ENCODE measurements at places on chromosomes 12 and 14.

DNA sequence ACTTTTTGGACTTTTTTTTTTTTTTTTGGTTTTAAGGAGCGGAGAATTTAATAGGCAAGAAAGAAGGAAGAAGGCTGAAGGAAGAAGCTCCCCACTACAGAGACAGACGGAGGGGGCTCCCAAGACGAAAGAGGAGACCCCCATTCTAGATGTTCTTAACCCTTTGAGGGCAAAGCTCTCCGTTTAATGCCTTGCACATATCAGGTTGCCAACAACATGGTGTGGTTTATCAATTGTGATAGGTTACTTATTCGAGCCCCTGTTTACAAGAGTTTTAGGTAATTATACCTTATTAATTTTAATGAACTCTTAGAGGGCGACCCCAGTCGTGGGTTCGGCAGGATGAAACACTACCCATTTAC lies 1.2 kb upstream of the FBXO33 start:
- no peak for DNase-seq

- DNase-seq: no peak
These were observed 332.1 kb downstream of the FOXG1 start for GRCh38 chr14:29098656-29099055.

DNA sequence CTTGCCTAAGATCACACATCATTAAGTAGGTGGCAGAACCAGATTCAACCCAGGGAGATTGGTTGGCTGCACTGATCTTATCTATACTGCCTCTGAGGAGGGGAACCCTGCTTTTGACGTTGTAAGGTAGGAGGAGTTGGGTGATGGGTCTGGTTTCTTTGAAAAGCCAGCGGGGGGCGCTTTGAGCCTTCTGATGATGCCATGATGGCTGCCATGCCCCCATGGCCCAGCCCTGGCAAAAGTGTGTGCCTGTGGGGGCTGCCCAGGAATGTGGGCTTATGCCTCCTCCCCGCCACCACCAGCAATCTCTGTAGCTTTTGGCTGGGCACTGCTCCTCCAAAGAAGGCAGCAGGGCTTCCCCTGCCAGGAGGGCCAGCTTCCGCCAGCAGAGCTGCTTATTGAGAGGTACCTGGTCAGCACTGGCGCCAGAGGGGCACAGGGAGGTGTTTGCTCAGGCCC lies 224.3 kb downstream of the SLC41A2 start:
- no peak for DNase-seq

DNA sequence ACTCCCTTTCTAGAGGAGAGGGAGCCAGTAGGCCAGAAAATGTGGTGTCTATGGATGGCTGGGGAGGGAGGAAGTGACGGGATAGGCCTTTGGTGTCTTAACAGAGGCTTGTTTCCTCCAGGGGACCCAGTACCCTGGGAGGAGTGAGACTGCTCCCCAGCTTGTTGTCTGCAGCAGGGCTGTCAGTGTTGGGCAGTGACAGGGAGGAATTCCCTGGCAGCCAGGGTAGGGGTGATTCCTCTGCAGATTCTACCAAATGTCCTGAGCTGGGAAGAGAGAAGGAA lies 64.0 kb downstream of the GALNT16 start:
- peak; percentile 7 for DNase-seq

- DNase-seq: no peak
These were observed 1.3 kb downstream of the ZNF219 start for GRCh38 chr14:21096978-21097635.

DNA sequence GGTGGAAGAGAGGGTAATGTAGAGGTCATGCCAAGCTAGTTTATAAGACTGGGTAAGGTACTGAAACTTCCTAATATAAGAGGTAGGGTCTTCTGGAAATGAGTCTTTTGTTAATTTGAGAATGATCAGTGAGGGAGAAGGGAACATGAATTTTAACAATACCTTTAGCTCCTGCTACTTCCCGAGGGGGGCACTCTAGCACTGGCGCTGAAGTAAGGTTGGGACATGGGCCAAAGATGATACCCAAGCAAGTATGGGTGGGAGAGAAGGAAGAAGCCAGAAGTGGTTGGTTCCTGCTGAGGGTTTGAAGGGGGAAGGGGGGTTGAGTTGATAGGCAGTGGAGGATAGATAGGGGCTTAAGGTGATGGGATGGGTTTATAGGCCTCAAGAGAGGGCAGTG lies 32.3 kb upstream of the RNASE1 start:
- DNase-seq: no peak

DNA sequence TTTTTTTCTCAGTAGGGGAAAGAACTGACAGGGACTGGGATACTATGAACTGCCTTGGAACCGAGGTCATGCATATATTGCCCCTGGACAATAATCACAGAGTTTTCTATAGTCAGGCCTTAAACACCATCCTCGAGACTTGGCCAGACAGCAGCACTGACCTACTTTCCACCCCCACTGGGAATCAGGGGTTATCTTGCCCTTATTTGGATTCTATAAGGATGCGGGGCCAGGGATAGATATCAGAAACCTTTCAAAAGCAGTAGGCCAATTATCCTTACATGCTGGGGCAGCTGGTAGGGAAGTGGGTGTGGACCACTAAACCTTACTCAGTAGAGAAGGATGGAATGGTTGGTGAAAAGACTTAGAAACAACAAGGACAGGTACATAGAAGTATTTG lies 2.0 kb downstream of the ZNF219 start:
- DNase-seq: no peak

DNA sequence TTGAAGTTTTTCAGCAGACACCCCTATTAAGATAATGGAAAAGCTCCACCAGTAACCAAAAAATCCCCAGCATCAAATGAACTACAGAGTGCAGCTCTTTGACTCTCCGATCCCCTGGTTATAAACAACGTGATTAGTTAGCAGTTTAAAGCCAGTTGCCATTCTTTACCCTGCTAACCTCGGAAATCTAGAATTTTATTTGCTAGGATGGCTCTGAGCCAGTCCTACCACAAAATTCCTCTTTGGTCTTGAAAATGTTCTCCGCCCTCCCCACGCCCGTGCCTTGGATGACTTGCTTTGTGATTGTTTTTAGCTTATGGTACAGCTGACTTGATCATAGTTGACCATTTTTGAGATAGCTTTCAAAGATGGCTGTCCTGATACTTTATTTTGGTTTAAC lies 1.2 kb downstream of the KLHDC2 start:
- no peak for DNase-seq

- no peak for DNase-seq
These were observed 50.1 kb downstream of the CD9 start for GRCh38 chr12:6250343-6250742.

GRCh38 chr12:76997011-76997780 lies 68.2 kb downstream of the E2F7 start:
- no peak for DNase-seq

DNA sequence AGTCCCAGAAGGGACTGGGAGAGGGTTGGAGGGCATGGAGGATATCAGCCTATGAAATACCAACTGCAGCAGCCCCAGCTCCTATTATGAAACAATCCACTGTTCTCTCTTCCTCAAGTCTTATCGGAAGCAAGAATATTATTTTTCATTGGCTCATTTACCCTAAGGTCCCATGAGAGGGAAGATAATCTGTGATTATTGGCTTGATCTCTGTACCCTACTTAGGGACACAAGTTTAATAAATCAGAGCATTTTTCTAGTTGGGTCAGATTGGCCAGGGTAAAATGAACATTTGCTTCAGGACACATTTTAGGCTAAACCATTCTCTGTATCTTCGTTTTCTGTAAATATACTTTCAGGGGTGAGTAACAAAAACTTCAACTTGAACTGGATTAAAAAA lies 43.1 kb upstream of the GNG2 start:
- no peak for DNase-seq

DNA sequence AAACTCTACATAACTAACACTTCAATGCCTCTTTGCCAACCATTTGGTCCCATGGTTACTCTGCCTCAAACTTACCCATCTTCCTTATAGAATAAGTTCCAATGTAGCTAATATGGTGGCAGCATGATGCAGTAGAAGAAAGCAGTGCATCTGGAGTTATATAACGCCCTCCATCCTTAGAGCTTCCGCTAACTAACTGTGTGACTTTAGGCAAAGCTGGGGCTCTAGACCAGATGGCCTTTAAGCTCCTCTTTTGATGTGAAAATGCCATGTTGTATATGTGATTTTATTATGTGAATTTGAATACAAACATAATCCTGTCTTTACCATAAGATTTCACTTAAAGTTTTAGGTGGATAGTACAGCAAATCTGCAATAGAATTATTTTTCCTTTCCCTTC lies 6.1 kb downstream of the ABCD2 start:
- DNase-seq: no peak

DNA sequence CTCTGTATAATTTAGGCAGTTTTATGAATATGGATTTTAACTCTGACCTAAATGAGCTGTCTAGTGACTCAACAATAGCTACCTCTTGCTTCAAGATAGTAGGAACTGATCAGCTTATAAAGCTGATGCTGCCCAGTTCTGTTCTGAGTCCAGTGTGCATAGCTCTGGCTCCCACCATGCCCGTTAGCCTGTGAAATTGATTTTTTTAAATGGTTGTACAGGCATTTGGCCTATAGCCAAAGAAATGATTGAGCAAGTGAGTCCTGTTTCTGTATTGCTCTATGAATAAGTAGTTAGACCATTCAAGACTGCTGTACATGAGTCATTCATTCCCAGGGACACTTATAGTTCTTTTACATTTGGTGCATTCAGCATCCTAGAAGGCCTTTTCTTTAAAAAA lies 36.4 kb downstream of the SAMD4A start:
- no peak for DNase-seq

DNA sequence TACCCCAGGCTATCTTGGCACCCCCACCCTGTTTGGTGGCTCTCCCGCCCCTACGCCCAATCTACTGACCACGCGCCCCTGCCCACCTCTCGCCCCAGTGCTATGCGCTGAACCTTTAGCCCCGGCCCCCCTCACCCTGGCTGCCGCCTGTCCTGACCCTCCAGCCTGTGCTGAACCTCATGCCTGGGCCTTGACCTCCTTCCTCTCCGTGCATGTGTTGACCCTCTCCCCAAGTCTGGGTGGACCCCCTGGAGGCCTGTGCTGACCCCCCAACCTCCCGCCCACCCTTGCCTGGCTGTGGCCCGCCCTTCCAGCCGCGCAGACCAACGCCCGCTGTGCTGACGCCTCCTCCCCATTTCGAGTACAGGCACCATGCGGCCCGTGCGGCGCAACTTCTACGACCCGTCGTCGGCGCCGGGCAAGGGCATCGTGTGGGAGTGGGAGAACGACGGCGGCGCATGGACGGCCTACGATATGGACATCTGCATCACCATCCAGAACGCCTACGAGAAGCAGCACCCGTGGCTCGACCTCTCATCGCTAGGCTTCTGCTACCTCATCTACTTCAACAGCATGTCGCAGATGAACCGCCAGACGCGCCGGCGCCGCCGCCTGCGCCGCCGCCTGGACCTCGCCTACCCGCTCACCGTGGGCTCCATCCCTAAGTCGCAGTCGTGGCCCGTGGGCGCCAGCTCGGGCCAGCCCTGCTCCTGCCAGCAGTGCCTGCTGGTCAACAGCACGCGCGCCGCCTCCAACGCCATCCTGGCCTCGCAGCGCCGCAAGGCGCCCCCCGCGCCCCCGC lies 20.7 kb downstream of the DTX1 start:
- DNase-seq: no peak

- no peak for DNase-seq
These were observed 114.5 kb downstream of the RPAP3 start for GRCh38 chr12:47591361-47591791.

- no peak for DNase-seq
These were observed 20.2 kb downstream of the TNFAIP2 start for GRCh38 chr14:103143506-103143905.

GRCh38 chr14:49106741-49107667 lies 479.2 kb downstream of the RPS29 start:
- DNase-seq: no peak

DNA sequence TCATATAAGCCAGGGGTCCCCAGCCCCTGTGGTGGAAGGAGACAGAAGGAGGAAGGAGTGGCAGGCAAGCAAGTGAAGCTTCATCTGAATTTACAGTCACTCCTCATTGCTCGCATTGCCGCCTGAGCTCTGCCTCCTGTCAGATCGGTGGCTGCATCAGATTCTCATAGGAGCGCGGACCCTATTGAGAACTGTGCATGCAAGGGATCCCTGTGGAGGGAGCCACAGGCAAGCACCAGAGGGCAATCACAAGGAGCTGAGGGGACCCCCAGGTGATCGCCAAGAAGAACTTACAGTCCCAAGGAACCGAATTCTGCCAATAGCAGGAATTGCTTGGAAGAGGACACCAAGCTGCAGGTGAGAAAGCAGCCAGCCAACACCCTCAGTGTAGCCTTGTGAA lies 33.2 kb upstream of the VRK1 start:
- no peak for DNase-seq

DNA sequence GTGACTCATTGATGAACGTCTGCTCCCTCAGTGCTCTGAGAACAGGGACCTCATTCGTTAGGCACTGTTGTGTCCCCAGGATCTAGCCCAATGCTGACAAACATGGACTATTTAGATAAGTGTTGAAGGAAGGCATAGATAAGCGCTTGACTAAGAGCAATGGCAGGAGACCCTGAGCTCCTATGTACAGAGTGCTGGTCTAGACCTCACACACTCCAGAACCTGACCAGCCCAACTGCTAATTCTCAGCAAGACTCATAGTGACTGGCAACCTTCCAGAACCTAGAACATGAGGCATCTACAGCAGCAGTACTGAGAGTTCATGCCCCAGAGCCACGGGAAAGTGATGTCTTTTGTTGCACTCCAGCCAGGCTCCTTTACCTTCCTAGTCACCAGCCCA lies 69.2 kb downstream of the CRACR2A start:
- DNase-seq: no peak

DNA sequence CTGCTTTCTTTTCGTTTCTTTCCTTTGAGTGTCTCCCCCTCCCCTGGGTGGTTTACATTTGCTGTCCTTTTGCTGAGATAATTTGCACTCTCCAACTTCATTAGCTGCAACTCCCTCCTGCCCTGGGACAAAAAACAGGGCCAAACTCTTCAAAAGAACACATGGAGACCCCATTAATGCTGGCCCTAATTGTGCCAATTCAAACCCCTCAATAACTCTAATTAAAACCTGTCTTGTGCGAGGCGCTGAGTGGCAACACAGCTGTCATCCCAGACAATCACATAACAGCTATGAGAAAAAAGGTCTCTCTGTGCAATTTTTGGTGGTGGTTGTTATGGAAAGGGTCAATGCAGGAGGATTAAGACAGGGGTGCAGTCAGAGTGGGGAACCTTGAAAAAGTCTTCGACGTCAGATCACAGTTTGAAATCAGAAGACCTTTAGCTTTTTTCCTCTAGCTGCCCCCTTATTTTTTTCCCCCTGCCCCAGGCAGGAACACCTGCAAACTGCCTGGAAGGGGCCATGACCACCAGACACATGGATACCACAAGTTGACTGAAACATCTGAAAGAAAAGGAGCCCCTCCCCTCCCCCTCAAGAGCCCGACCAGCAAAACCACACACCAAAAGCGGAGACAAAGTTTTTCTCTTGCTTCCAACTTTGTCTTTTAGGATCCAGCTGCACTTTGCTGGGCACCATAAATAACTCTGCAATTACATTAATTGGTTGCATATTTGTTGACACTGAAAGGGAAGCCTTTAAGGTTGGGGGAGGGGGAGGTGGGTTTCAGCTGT lies 26.5 kb upstream of the SMOC1 start:
- DNase-seq: no peak

DNA sequence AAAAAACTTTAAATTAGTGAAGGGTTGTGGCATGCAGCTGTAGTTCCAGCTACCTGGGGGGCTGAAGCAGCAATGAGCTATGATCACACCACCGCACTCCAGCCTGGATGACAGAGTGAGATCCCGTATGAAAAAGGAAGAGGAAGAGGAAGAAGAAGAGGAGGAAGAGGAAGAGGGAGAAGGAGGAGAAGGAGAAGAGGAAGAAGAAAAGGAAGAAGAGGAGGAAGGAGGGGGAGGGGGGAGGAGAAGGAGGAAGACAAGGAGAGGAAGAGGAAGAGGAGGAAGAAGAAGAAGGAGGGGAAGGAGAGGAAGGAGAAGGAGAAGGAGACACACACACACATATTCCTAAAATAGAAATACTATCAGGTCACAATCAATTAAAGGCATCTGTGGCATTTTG lies 32.0 kb downstream of the RXYLT1 start:
- no peak for DNase-seq
